ENCODE measurements at places on chromosomes 5 and 9.

DNA sequence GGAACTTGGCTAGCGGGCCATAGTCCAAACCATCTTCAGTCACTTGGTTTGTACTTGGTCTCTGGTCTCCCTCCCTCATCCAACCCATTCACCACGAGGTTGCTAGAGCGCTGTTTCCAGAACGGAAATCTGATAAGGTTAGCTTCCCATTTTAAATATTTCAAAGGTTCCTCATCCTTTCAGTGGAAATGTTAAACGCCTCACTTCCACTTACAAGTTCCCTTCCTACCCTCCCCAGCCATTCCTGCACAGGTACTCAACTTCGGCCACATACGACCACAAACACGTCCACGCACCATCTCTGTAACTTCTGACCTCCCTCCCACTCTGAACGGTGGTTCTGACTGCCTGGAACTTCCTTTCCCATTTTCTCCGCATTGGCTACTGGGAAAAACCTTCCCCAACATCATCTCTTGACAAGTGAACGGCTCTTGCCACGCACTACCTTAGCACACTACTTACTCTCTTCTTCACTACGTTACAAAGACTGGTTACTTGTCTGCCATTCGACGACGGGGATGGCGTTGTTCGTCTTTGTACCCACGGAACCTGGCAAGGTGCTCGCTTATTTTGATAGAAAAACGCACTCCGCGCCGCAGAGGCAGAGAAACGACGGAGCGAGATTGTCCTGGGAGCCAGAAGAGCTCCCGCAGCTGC, 629 bp downstream of the CCNH start:
- DNase-seq = no peak

DNA sequence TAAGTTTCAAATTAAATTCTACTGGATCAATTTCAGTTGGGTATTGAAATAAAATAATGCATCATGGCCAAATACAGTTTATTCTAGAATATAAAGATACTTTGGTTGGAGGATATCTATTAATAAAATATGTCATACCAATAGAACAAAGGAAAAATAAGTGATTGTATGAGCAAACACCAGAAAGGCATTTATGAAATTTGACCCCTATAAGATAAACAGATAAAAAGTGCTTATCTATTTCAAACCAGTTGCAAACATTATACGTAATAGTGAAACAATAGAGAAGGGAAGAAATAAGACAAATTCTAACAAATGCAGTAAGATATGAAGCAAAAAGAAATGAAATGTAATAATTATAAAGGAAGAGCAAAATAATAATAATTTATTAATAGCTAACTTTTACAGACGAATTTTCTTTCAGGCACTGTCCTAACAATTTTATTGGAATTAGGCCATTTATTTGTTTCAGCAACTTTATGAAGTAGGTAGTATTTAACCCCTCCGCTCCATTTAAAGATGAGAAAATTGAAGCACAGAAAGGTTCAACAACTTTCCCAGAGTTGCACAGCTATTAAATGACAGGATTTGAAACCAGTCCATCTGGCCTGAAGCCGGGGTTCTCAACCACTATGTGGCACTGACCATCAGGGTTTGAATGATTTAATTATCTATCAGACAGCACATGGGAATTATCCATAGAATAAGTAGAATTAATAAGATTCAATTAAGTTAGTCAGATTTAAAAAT, 20.8 kb downstream of the ANKRD55 start:
- DNase-seq = no peak

DNA sequence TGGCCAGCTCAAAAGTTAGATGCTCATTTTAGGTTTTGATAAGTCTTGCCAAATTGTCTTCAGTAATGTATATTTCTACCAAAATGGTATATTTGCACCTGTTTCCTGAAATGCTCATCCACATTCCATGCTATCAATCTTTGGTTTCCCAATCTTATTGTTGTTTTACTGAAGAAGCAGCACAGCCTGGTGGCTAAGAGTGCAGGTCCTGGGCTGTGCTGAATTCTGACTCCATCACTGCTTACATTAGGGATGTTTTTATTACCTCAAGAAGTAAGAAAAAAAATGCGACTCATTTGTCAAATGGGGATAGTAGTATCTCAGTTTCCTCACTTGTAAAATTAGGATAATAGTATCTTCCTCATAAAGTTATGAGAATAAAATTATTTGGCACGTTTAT, 13.6 kb upstream of the S100Z start:
- DNase-seq = no peak

- no peak for DNase-seq
Measured at GRCh38 chr5:124056326-124056990, 544.5 kb downstream of the CSNK1G3 start.

GRCh38 chr5:160565376-160565775, 143.7 kb downstream of the PTTG1 start:
- DNase-seq = no peak

DNA sequence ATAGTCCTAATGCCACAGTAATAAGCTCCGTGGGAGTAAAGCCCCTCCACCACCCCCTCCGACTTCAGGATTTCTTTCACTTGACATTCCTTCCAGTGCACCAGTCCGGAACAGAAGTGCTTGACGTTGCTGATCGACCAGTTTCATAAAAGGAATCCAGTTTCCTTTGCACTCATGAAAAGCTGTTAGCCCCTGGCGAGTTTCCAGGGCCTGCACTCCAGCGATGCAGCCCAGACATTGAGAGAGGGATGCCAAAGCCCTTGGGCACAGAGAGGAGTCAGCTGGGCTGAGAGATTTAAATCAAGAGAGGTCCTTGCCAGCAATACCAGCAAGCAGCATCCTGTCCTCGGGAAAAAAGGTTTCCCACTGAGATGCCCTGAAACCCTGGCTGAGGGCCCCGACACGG, 170.1 kb downstream of the GABBR2 start:
- DNase-seq = peak; percentile 46

DNA sequence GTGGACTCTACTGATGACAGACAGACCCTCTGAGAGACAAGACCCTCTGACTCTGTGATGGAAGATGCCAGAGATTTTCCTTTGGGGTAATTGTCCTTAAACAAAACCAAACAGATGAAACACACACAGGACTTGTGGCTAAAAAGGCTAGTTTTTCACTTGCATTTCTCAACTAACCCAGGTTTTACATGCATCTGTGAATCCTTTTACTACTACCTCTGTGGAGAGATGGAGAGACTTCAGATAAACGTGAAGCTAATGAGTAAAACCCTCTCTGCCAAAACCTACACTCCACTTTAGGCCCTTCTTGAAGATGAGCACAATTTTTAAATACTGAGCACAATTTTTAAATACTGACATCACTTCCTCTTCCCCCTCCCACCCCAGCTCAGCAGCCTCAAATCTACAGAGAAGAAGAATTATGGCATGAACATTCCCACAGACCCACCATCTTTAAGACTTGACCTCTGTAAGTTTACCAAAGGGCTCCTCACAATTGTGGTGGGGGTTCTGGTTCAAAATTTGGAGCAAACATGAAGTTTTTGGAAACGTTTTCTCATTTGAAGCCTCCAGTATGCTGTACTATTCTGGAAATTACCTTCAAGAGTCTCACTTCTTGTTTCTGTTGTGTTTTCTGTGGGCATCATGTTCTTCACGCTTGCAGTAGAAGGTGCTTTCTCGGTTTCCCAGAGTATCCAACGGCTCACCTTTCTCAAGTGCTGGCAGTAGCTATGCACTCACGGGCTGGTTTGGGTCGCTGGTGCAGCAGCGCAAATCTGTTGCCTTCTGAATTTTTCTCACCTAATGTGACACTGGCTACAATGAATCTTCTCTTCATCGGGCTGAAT, 42.7 kb downstream of the ACER2 start:
- no peak for DNase-seq

DNA sequence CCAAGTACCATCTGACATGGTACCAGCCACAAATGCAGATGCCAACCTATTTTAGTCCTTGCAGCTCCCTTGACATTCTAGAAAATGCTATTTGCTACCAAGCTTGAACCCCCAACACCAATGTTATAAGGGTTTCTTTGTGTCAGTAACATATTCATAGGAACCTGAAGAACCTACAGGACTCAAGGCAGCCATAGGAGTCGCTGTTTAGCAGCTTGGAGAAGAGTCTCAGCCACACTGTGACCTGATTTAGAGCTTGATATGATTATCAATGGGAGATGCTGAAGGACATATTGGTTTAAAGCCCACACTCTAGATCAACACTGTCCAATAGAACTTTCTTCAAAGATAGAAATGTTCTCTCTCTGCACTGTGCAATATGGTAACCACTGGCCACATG, 6.4 kb upstream of the ZFR start:
- no peak for DNase-seq

- no peak for DNase-seq
Measured at GRCh38 chr9:83477571-83477970, 60.6 kb downstream of the FRMD3 start.

- no peak for DNase-seq
Measured at GRCh38 chr5:87137283-87137682, 130.4 kb upstream of the RASA1 start.

DNA sequence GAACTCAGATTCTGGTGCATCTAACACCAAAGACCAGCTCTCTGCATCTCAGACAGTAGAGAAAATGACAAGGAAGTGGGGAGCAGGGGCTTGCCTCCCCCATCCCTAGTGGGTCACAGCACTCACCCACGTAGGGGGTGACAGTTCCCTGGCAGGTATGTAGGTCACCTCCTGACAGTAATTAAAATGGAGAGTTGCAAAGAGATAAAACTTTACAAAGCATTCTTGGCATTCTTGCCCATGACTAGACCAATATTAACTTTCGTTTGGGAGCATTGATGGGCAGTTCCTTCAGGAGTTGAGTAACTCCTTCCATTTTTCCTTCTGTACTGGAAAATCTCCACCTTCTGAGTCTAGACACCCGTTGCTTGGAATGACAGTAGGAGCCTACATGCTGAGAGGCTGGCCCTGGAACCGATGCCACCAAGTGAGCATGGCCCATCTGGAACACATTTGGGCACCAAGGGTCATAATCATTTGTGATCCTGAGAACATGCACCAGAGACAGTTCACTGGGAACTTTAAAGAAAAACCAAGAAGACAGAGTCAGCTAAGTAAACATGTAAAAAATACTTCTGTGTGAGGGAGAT, 81.5 kb upstream of the MSX2 start:
- no peak for DNase-seq

- no peak for DNase-seq
Measured at GRCh38 chr9:69589156-69589555, 83.0 kb downstream of the APBA1 start.

GRCh38 chr9:37943345-37944265, 39.7 kb upstream of the SLC25A51 start:
- no peak for DNase-seq

DNA sequence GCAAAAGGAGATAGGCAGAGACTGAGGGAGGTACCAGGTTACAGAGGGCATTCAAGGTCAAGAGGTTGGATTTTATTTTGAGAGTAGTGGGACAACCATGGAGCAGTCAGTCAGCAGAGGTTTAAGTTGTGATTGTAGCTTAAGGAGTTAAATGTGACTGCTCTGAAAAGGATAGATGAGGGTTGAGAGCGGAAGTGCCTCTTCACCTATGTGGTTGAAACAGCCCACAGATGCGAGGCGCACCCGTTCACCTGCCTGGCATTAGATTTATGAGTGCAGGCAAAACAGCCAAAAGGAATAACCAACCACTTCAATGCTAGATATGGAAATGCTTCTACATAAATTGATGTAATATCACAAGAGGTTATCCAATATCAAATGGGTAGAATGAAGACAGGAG, 8.4 kb downstream of the ZNF474 start:
- no peak for DNase-seq

DNA sequence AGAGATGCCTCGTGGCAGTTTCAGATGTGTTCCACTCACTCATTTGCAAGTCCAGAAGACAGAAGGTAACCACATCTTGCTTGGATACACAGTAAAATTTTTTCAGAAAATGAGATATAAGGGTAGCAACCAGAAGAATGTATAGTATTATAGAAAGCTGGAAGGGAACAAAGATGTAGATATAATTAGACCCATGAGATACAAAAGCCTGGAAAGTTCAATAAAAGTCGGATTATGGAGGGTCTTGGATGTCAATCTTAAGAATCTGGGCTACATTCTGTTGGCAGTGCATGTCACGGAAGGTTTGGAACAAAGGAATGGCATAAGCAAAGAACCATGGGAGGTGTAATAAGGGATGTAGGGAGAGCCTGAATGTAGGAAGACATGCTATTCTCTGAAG, 5.1 kb upstream of the CEP78 start:
- no peak for DNase-seq

DNA sequence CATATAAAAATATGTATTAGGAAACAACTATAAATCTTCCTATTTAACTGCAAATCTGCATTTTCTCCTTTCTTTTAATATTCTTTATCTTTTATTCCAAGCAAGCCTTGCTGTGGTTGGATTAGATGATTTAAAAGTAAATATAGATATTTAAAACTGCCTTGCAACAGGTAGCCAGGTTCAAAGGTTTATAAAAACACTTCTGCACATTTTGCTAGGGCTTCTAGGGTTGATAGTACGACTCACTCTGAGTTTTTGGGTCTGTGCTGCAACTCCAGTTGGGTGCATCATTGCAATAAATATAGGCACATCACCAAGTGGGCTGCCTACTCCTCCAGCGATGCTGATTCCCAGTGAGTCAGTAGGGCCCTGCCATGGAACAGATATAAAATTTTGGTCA, 167.7 kb downstream of the MPDZ start:
- no peak for DNase-seq

GRCh38 chr9:126704157-126704891, 90.6 kb downstream of the LMX1B start:
- DNase-seq = no peak

DNA sequence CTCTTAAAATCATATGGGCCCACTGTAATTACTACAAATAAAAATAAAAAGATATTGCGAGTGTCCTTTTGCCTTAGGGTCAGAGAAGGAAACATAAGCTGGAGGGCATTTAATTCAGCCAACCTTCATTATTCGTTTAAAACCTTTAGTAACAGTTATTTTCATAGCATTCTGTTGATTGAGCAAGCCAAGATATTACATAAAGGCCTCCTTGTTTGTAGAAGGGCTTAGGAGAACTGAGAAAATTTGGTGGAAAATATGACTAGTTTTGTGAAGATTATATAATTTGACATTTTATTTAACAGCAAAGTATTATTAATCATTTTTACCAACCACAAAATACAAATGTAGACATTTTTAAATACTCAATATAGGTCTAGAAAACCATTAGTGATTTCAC, 62.2 kb downstream of the COX7C start:
- no peak for DNase-seq

GRCh38 chr5:154937186-154937717, 759 bp downstream of the GEMIN5 start:
- no peak for DNase-seq

GRCh38 chr5:81794226-81794625, 43.3 kb upstream of the SSBP2 start:
- DNase-seq = no peak

DNA sequence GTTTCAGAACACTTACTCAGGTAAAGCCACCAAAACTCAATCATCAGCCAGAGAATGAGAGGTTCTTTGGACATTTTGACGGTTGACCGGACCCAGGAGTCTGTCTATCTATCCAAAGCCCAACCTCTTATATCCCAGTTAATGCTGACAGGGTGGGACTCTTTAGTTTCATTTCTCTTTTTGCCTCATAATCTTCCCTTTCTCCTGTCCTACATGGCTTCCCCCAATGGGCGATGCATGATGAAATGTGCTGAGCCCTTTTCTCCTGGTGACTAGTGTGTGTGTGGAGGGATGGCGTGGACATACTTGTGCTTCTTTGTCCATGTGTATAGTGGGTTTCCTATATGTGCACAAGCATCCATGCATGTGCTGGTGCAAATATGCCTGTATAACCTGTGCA, at the start of gene TIMD4:
TSS of gene TIMD4 (minus strand) at position 102 of the 400 bp plus-strand sequence. CDS start at position 74, 28 bp downstream.
- no peak for DNase-seq

Measured in NCI-H1694 (cell line).